ENCODE measurements at places on chromosomes 1 and 21.

GRCh38 chr1:45221716-45222115 lies 15.3 kb upstream of the ZSWIM5 start:
- no peak for DNase-seq

- no peak for DNase-seq
Observed at GRCh38 chr21:38448671-38449385, 49.4 kb downstream of the ERG start.

DNA sequence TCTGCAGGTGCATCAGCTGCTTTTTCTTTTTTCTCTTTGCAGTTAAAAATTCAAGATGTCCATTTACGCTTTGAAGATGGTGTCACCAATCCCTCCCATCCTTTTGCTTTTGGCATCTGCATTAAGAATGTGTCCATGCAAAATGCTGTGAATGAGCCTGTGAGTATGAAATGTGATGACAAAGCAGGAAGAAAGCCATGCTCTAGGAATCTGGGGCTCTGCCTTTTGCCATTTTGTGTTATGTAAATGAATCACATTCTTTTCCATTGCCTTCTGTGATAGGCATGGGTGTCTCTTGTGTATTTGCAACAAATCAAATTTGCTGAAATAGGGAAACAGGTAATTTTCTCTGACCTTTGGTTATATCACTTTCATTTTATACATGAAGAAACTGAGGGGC lies 19.4 kb downstream of the VPS13D start:
- DNase-seq: no peak

- no peak for DNase-seq
Observed at GRCh38 chr1:32491386-32491785, 26.5 kb downstream of the ZBTB8B start.

- DNase-seq: no peak
Observed at GRCh38 chr1:232287676-232288569, 342.0 kb downstream of the SIPA1L2 start.

DNA sequence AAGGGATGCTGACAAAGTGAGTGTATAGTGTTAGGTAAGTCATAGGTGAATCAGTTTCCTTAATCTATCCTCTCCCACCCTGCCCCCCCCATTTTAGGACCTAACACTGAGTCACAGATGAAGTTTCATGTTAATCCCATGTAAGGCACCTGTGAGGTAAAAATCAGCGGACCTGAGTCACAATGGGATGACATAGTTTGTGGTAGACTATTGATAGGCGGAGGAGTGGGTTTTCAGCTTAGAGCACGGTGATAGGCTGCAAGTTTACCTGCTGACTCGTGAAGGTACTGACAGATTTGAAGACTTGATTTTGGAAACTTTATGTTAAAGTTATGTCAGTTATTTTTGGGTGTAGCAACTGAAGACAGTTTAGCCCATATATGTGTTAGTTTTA lies 1.7 kb downstream of the TOR1AIP1 start:
- peak; percentile 28 for DNase-seq

DNA sequence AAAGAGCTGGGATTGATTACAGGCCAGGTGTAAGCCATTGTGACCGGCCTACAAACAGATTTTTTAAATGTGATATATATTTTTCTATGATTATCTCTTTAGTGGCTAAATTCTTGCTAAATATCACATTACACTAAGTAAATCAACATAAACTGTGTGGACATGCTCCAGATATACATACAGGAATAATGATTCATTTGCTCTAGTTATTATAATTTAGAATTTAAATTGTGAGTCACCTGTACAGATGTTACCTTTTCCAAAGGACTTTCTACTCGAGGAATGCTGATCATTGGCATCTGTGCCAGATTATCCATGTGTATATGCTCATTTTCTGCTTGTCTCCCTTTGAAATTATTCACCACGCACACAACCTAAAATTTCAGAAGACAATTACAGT lies 90.1 kb downstream of the PLPPR5 start:
- DNase-seq: no peak

GRCh38 chr1:174931214-174931613 lies 68.5 kb upstream of the CACYBP start:
- DNase-seq: no peak

DNA sequence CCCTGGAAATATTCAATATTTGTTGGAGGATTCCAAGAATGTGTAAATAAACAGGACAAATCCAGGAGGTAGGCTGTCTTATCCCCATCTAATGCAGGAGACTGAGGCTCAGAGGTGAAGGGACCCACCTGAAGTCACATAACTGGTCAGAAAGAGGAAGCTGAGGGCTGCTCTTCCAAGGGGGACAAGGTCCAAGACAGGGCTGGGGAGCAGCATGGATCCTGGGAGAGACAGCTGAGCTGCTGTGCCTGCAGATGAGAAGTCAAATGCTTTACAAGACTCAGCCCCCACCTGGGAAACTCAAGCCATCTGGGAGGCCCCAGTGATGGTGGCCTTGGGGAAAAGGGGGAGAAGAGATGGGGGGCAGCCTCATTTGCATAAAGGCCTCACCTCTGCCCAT lies 224.4 kb downstream of the PTPRU start:
- no peak for DNase-seq

DNA sequence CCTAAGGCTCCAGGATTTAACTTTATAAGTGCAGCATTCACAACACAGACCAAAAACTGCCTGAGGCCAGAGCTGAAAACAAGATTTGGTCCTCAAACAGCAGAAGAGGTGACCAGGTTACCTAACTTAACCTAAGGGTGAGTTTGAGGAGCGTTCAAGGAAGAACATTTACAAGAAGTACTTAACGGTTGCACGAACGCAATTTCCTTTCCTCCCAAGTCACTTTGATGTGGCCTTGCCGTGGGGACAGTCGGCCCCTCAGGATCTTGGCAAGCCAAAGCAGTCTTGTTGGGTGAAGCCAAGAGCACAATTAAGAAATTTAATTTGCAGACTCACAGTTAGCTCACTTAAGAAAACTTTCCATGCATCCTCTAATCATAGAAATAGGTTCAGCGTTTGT lies 202.6 kb upstream of the COA6 start:
- DNase-seq: no peak

DNA sequence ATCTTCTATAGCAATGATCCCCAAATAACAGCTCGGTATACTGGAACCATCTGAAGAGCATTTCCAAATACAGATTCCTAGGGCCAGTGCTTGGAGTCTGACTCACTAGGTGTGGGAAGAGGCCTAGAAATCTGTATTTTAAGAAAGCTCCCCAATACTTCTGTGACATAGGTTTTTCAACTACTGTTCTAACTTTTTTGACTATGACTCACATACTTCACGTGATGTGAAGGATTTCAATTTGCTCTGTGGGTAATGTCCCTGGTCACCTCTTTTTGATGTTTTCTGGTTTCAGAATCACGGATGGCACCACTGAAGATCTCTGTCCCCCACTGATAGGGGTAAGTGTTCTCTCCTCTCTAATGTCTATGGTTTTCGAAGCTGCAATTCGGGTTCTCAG lies 11.0 kb downstream of the ORC1 start:
- no peak for DNase-seq

GRCh38 chr1:39359028-39359570 lies 132.3 kb upstream of the BMP8A start:
- DNase-seq: no peak

GRCh38 chr1:227786673-227787512 lies 28.6 kb upstream of the PRSS38 start:
- no peak for DNase-seq

- no peak for DNase-seq
Observed at GRCh38 chr1:1826356-1827088, 48.3 kb upstream of the NADK start.

GRCh38 chr1:216945538-216946080 lies 222.4 kb upstream of the ESRRG start:
- no peak for DNase-seq

GRCh38 chr1:16111771-16112595 lies 38.5 kb upstream of the FAM131C start:
- no peak for DNase-seq

Measured in stimulated activated CD4-positive, alpha-beta T cell treated with anti-CD3 and anti-CD28 coated beads, Interleukin-12 subunit alpha, Interleukin-12 subunit beta, amount 100 ng/mL, for 4 hours (primary cell).